Hypothalamus (tissue), 51 donors: ENCODE measurements at places on chromosomes 5 and 9.

GRCh38 chr9:93962017-93962416 is 6.9 kb upstream of the BARX1 start:
- no peak for DNase-seq

- no peak for DNase-seq
These were observed 96.7 kb downstream of the CAVIN4 start for GRCh38 chr9:100674419-100675122.

DNA sequence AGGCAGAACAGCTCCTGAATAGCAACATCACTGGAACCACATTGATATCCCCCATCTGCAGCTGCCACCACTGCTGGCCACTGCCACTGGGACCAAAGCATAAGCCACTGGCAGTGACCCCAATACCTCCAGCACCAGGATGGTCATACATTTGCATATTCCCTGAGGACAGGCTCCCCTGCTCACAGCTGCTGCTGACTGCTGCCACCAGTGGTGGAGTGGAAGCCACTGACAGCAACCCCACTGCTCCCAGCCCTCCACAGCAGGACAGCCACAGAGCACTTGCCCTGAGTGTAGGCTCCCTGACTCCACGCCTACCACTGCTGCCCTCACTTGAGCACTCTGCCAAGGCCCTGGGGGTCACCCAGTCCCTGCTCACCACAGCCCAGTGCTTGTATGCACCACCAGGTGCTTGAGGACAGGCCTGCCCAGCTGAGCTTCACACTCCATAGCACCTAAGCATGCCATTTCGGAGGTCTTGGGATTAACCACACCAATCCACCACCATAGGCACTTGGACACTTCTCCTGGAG is 327.4 kb upstream of the RPS23 start:
- no peak for DNase-seq

DNA sequence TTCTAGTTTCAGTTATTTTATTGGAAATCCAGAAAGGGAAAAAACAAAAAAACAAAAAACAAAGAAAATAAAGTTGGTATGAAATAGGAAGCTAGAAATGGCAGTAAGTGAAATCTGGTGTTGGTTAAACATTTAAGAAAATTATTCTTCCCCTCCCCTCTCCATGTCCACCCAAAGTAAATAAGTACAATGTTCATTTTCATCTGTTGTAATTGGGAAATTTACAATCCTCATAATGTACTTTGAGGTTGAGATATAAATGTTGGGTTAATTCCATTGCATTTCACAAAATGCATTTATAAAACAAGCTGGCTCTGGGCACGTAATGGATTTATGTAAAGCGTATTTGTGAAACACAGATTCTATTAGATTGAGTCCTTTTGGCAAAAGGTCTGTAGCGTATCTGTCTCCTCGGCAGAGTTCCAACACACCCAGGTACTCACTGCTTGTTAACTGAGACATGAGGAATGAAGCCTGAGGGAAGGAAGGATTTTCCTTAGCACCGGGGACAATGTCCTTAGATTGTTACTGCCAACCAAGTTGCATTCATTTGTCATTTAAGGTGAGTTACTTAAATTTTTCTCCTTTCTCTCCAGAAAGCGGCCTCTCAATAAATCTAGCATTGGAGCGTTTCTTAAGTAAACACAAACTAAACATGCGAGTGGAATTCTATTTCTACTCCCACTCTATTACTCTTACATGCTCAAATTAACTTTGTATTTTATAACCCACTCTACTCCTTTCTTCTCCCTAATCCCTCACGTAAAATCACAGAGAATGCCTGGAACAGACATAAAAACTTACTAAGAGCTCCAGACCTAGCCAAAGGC is 912.3 kb upstream of the WWC1 start:
- no peak for DNase-seq

DNA sequence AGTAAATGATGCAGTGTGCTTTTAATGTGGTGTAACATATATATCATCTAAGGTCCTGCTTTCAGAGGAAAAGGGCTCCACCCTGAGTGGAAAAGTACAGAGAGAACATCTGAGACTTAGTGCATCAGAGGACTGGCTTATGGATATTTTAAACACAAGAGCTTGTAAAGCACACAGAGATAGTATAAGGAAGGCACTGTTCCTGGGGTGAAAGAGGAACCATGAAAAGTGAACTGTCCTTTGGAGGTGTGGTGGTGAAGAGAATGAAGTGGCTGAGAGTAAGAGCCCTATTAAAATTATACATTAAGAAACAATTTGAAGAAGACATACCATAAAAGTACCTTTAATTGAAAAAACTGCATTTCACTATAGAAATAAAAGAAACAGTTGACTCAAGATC is 68.9 kb downstream of the CSF2 start:
- no peak for DNase-seq

GRCh38 chr9:112786829-112787520 is 36.4 kb downstream of the SNX30 start:
- no peak for DNase-seq
